Vagina (tissue), 2 donors: ENCODE measurements at places on chromosomes 4 and X.

DNA sequence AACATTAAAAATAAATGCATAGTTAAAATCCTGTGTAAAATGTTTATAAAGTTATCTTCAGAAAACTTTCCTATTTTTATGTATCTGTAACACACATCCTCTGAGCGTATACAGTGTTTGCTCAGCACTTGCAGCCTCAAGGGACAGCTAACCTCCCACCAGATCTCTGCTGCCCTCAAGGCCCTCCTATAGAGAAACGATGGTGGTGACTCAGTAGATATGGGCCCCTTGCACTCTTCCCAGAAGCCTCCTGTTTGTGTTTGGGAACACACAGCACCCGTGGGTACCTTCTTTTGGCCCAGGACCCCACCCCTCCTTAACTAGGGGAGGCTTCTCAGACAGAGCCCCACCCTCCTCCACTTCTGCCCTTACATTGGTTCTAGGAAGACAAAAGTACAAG lies 26.7 kb downstream of the PJA1 start:
- no peak for DNase-seq

GRCh38 chr4:137641544-137641943 lies 109.2 kb upstream of the PCDH18 start:
- no peak for DNase-seq

GRCh38 chr4:48065587-48066052 lies 49.0 kb downstream of the NIPAL1 start:
- DNase-seq, result no peak

DNA sequence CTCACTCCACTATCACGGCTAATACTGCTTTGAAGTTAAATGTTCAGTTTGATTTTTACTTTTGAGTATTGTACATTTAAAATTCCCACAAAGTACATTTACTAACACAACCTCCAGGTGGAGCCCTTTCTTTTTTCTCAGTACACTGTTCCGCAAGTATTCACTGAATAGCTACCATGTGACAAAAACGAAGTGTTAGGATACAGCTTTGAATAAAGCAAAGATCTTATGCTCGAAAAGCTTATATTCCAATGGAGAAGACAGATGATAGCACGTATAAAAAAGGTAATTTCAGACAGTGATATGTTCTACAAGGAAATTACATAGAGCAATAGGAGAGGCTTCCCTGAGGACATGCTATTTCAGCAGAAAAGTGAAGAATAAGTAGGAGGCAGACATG lies 60.7 kb upstream of the ABCG2 start:
- DNase-seq, result no peak

DNA sequence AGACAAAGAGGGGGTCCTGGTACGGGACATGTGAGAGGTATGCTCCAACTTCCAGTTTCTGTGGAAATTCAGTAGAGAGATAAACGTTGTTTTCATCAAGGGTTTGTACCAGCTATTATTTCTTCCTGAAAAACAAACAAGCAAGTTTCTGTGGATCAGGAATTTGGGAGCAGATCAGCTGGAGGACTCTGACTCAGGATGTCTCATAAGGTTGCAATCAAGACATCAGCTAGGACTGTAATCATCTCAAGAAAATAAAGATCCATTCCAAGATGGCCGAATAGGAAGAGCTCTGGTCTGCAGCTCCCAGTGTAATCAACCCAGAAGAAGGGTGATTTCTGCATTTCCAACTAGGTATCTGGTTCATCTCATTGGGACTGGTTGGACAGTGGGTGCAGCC lies 23.5 kb upstream of the NFKB1 start:
- no peak for DNase-seq

GRCh38 chr4:11894977-11895376 lies 466.3 kb upstream of the HS3ST1 start:
- no peak for DNase-seq

- DNase-seq, result no peak
Measured at GRCh38 chr4:18684932-18685331, 663.4 kb upstream of the LCORL start.
